ENCODE measurements at places on chromosomes 16 and 17.

GRCh38 chr16:59849716-59850115, 1115.6 kb upstream of the GOT2 start:
- DNase-seq: no peak

DNA sequence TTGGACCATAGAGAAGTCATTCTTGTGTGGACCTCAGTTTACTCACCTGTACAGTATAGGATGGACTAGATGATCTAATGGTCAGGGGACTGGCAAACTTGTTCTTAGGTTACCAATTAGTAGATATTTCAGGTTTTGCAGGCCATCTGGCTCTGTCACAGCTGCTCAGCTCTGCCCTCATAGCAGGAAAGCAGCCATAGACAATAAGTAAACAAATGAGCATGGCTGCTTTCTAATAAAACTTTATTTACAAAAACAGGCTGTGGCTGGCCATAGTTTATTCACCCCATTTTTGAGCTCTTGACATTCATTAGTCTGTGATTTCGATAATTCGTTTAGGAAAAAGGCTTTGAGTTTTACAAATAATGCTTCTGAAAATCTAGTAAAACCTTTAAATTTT, 12.7 kb downstream of the BPTF start:
- DNase-seq: no peak

- DNase-seq: no peak
These were observed 4.6 kb downstream of the CCDC102A start for GRCh38 chr16:57531635-57532265.

GRCh38 chr17:32516940-32517701, 30.3 kb downstream of the CDK5R1 start:
- DNase-seq: peak; percentile 32

- DNase-seq: no peak
These were observed 21.3 kb downstream of the OTOA start for GRCh38 chr16:21685034-21685455.

Measured in T-helper 2 cell treated with Interferon-gamma antibody and Interleukin-4, amounts not matched to agents 5 μg/mL and 100 μg/mL, for 36 hours (primary cell).